ENCODE measurements at places on chromosomes 2 and 18.

GRCh38 chr2:129812071-129812470 is 167.4 kb upstream of the RAB6C start:
- peak; percentile 90 for DNase-seq

GRCh38 chr18:39172695-39173421 is 1607.3 kb upstream of the CELF4 start:
- no peak for DNase-seq

DNA sequence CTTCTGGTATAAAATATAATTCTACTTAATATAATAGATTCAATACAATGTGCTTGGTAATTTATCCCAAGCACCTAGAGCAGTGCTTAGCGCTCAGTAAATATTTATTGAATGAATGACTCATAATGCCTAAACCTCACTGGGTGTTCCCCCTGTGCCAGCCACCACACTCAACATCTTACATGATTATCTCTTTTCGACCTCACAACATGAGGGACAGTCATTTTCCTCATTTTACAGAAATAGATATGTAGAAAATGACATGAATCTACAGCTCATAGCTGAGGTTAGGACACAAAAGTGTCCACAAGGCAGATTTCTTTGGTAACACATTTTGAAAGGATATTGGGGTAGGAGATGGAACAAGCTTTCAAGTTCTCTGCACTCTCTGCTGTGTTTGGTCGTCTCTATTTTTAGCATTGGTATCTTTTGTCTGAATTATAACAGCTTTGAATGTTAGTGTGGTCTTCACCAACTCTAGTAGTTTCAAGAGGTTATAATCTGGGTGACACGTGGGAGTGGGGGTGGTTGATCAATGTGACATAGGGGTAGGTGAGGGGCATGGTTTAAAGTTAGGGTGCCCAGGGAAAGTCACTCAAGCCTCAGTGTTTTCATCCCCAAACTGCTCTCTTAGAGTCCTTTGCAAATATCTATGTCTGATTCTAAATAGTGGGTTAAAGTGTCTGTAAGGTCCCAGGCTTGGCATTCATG is 9.8 kb downstream of the MYOM1 start:
- no peak for DNase-seq

DNA sequence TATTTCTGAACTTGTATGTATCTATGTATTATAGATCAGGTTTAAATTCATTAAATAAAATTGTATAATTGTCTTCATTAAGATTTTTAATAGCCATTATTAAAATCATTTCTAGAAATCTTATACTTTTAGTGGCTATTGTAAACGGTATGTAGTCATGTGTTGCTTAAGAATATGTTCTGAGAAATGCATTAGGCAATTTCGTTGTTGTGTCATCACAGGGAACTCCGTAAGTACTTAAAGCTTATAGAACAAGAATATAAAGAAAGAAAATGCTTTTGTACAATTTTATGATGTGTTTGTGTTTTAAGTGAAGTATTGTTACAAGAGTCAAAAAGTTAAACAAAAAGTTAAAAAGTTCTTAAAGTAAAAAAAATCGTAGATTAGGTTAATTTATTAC is 765.8 kb downstream of the METTL4 start:
- no peak for DNase-seq

DNA sequence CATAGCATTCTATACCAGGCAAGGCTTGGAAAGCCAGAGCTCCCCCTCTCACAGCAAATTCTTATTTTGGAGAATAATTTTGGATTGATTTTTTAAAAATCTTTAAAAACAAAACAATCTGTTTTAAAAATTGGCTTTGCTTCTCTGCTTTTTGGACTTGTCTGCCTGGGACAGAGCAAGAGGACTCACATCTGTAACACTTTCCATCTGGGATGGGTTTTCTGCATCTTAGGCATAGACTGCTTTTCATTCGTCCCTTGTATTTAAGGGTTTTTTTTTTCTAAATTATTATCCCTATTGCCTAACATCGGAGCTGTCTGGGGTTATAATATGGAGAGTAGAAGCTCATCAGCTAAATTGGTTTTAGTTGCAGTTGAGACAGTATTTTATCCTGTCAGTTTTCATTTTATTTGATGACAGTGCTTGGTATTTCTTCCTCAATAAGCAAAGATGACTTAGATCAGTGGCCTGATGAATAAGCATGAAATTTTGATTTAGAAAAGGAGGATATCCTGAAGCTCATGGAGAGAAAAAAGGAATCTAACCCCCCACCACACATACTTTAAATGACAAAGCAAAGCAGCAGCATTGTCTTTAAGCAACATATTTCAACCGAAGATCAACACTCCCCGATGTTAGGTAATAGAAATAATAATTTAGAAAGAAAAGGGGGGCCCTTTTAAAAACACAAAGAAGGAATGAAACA is 2.3 kb upstream of the FZD7 start:
- DNase-seq: no peak

DNA sequence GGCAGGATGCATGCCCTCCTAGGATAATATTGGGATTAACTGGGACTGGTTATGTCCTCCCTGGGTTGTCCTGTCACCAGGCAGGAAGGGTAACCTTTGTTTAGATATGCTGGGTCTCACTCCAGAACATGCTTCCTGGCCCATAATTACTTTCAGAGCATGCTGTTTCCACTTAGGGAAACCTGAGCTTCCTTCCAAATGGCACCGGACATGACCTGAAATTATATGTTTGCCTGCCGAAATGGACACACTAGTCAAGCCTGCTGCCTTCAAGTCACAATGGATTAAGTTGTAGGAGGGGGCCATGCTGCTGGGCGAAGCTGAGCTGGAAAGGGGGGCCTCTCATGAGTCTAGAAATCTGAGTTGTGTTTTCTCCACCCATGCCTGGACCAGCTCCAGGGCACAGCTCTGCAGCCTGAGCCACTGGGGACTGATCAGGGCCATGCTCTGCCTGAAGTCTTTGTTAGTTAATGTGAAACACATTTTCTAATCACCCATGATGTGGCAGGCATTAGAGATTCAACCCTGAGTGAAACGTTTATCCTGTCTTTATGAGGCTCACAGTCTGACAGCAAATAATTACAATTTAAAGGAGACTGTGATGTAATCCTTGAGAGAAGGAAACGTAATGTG is 273.3 kb downstream of the TNS1 start:
- no peak for DNase-seq

- no peak for DNase-seq
Measured at GRCh38 chr2:237470914-237471313, 16.1 kb upstream of the MLPH start.

- no peak for DNase-seq
Measured at GRCh38 chr2:168528016-168528415, 71.9 kb downstream of the CERS6 start.

DNA sequence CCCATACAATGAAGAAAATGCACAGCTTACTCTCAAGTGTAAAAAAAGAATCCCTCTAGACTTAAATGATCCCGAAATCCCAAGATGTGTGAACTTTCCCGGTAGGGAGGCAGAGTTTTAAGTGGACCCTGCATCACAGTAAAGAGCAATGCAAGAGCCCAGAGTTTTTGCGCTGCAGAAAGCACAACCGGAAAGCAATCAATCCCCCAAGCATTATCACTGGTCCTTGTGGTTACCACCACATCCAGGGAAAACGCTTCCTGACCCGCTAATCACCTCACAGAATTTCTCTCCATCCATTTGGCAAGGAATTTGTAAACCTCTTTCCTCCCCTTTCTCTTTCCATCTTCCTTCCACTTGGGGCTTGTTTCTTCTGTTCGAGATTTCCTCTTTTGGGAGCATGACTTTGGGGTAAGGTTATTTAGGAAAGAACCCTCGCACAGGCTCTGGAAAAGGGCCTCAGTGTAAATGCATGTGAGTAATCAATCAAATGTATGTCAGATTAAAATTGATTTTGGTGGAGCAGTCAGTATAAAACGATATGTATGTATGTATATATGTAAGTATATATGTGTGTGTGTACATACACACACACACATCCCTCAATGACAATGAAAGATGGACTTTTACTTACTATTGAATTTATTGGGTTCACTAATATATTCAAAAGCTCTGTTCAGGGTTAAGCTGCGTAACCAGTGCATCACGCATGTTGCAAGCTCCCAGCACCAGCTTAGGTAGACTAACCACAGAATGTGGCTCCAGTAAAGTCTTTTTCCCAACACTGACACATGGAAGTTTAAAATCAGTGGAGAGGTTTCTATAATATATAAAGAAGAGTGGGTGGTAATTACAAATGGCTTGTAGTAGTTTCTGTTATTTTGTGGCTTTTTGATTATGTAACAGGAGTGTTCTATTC is 1.6 kb downstream of the PLCL1 start:
- no peak for DNase-seq

GRCh38 chr2:39050109-39050508 is 70.7 kb downstream of the SOS1 start:
- no peak for DNase-seq

GRCh38 chr2:129741623-129742022 is 237.8 kb upstream of the RAB6C start:
- no peak for DNase-seq

DNA sequence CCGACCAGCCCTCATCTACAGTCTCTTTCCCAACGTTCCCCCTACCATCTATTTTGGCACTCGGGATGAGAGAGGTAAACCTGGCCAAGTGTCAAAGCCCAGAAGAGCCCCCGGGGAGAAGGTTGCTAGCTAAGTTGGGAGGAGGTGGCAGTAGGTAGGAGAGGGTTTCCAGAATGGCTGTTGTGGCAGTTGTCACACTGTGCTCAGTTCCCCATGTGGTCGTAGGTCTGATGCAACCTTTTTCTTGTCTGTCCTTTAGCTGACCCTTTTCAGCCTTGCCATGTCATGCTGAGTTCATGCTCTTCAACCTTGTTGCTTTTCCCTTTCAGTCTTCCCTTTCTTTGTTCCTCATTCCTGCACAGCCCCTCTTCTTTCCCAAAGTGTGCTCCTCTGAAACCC is 34.5 kb downstream of the TTLL4 start:
- DNase-seq: peak; percentile 33

DNA sequence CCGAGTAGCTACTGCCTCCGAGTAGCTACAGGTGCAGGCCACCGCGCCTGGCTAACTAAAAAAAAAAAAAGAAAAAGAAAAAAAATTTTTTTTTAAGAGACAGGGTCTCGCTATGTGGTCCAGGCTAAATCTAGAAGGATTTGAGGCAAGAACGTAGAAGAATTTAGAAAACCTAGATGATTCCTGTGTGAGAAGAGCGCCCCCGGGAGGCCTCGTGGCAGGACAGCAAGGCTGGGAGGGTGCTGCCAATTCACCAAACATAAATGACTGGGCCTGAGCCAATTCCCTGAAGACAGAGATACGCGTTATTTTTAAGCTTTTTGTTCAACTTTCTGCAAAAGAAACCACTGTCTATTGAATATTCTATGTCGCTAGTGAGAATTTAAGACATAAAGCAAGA is 90.1 kb upstream of the TGFA start:
- no peak for DNase-seq

- DNase-seq: no peak
Measured at GRCh38 chr18:14922965-14923565, 175.1 kb downstream of the ANKRD30B start.

DNA sequence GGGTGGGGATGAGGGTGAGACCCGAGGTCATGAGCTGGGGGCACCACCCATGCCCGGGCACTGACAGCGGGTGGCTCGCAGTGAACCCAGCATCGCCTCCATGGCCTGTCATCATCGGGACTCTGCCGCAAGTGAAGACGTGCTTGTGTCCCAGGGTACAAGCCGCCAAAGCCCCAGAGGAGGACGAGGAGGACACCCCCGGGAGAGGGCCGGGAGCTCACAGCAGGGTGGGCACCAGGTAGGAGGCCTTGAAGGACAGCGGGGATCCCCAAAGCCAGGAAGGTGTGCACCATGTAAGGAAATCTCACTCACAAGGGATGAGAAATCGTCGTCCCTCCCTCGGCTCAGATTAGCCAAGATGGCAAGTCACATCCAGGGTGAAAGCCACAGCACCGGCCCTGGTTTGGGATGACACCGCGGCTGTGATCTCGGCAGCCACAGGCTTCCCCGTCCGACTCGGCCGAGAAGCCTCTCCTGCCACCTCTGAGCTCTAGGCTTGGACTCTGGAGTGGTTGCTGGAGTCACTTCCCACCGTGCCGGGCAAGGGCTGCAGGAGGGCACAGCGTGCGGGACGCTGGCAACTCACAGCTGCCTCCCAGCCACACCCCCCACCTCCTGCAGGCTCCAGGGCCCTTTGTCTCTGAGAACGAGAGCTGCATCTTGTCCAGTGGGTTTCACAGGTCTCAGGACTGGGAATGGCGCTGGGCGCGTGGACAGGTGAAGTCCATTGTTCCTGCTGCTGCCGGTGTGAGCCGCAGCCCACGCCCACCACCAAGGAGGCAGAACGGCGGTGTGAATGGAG is 81.6 kb upstream of the CTDP1 start:
- DNase-seq: no peak

DNA sequence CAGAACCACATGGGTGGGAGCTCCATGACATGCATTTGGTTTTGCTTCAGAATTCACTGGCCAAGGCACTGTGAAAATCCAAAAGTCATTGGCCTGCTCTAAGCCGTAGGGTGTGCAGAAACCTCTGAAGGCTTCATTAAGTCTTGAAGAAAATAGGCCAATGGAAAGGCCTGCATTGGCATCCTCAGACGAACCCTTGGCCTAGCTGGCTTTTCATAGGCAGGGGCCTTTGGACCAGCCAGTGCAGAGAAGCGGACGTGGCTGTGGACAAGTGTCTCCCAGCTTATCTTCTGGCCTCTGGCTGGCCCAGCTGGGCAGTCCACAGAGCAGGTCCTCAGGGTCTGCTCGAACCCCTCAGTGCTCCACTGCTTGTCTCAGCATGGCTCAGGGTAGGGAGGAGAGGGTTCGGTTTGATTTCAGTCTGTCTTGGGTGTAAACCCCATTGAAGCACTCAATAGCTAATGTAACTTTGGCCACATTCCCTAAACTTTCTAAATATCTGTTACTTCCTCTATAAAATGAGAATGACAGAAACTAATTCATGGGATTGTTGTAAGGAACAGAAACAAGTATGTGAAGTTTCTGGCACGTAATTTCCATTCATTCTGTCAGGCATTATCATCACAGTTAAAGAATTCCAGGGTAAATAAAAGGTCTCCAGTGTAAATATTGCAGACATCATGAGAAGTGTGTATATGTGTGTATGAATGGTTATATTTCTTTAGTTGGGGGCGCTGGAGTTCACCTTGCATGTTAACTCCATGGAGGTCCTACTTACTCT is 125.5 kb downstream of the TFCP2L1 start:
- DNase-seq: no peak

DNA sequence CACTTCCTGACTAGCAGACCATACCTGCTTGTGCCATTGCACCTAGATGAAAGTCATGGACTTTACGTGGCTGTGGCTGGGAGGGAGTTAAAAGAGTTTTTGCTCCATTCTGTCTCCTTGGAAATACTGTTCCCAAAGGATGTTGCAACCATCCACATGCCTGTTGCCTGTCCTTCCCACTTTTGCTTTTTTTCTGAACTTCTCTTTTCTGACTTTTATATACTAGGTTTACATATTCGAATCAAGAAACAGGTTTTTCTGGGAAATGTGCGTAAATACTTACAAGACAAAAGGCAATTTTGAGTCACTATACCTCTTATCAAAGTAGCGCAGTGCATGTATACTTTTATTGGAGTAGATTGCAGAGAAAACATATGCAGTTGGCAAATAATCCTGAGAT is 244.8 kb downstream of the PRKCE start:
- no peak for DNase-seq

GRCh38 chr18:48079885-48080284 is 149.4 kb upstream of the SMAD2 start:
- DNase-seq: no peak
